ENCODE measurements at places on chromosomes 5 and 9. TPM values are rescaled to one million over a fixed set of nuclear protein-coding genes. Genes with fewer than 3 reads are reported as not detected.

PJA2 gene
- 65.3 TPM for total RNA-seq

TAL2 gene
- not detected for total RNA-seq

PCDHA9 gene
- total RNA-seq, result 3.3 TPM

PHYHD1 gene
- total RNA-seq, result 10.4 TPM

GABBR2 gene
- total RNA-seq, result 0.50 TPM

SMARCA2 gene
- 21.9 TPM for total RNA-seq

ARHGEF37 gene
- 0.12 TPM for total RNA-seq

FBLL1 gene
- total RNA-seq, result 7.1 TPM

ATP10B gene
- total RNA-seq, result 0.08 TPM

LHX3 gene
- not detected for total RNA-seq

TSLP gene
- total RNA-seq, result 0.35 TPM

CCDC187 gene
- not detected for total RNA-seq

AGTPBP1 gene
- 65.0 TPM for total RNA-seq

C8G gene
- not detected for total RNA-seq

SGTB gene
- total RNA-seq, result 12.5 TPM

C6 gene
- not detected for total RNA-seq

JADE2 gene
- 40.8 TPM for total RNA-seq

MOB3B gene
- 12.4 TPM for total RNA-seq

DNAI1 gene
- 0.19 TPM for total RNA-seq

ASTN2 gene
- 24.6 TPM for total RNA-seq

ANKRD18B gene
- 6.4 TPM for total RNA-seq
